Daoy (cell line): ENCODE measurements at places on chromosomes 4 and X. TPM values are rescaled to one million over a fixed set of nuclear protein-coding genes. Genes with fewer than 3 reads are reported as not detected.

The TRIM60 gene
- not detected in 2 replicates for total RNA-seq

The SPANXB1 gene
- total RNA-seq: 131 and 190 TPM in 2 replicates

The EOLA2 gene
- 16.6 and 21.0 TPM in 2 replicates for total RNA-seq

The MGAT4D gene
- total RNA-seq: not detected in 2 replicates

The MMRN1 gene
- not detected in 2 replicates for total RNA-seq

The LARP7 gene
- total RNA-seq: 24.1 and 39.7 TPM in 2 replicates

The BRS3 gene
- total RNA-seq: not detected in 2 replicates
